T-helper 2 cell (primary cell): ENCODE measurements at places on chromosomes 4 and X.

DNA sequence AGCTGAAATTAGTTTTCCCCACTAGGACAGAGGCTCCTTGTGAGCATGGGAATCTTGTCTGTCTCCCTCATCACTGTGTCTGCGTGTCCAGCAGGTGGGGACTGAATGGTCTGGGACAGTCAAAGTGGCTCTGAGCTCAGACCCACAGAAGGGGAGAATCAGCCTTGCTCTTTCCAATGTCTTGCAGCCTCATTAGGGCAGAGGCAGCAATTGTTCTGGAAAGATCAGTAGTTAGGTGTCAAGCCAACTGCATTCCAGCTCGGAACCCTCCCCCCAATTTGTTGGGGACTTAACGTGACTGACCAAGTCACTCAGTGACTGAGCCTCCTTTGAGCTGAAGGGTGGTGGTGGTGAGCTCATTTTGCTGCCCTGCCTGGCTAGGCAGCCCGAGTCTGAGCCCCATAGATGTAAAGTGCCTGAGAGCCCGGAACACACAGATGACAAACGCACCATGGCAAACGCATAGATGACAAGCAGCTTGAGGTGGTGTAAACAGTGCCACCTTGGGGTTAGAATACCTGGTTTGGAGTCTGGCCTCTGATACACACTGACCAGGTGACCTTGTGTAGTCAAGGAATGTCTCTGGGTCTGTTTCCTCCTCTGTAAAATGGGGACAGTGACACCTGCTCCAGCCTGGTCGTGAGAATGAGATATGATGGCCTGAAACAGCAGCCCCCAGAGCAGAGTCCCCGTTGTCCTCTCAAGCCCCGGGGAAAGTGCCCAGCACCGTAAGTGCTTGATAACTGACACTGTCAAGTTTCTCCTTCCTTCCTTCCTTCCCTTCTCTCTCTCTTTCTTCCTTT, 2.7 kb upstream of the SORCS2 start:
- no peak for DNase-seq

DNA sequence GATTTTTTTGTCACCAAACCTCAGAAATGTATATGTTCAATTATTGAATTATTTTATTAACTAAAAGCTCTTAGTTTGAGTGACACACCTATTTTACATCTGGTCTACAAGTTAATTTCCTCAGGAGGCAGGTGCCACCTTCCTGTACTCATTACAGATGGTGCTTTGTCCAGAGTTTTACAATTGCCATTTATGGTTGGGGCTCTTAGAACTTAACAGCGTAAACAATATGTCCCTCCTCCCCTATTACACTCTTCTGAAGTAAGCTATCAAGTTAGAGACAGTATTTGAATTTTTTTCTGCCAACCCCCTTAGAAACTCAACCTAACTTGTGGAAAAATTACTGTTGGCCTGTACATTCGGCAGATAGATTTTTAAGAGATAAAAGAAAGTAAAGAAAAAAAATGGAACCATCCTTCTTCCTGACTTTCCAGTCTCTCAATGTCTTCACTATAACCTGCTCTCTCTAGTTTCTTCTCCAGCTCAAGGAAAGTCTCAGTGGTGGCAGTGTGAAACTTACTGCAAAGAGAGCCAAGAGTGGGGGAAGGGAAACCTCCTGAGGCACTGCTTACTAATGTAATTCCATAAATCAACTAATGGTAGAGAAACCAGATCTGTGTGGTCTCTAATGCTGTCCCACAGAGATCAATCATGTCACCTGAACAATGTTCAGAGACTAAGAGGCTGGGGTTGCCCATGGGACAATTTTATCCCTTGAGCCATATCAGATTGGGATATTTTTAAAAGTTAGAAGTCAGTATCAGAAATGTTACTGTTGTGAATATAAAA, 7.8 kb downstream of the CXXC4 start:
- DNase-seq: no peak

DNA sequence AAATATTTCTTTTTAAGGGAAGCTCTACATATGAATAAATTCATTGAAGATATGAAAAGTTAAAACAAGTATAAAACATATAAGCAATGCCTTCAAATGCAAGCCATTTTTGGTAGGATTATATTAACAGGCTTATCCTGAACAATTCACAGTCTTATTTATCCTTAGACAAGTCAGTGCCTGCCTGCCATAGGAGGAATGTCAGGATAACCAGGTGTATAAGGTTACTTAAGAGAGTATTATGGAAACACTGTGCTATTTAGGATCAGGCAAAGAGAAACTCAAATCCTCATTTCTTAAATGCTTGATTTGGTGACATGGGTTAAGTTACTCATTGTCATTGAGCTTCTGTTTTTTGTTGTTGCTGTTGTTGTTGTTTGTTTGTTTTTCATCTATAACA, 2029.9 kb upstream of the AGA start:
- DNase-seq: no peak

DNA sequence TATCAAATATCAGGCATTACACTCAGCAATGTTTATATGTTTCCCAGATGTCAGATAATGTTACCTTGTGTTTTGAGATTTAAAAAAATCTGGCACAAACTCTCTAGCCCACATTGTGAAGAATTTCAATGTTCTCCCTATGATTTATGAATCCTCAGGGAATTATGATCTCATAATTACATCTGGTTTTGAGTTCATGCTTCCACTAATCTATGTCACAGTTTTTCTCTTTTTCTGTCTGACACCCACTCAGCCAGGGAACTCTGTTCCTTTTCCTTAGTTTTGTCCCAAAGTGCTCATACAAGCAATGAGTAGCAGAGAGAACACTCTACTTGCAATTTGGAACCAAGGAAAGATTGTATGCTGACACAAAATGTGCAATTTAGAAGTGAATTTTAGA, 212.1 kb upstream of the POF1B start:
- DNase-seq: no peak

- no peak for DNase-seq
Measured at GRCh38 chrX:69317721-69318120, 152.5 kb upstream of the PJA1 start.

DNA sequence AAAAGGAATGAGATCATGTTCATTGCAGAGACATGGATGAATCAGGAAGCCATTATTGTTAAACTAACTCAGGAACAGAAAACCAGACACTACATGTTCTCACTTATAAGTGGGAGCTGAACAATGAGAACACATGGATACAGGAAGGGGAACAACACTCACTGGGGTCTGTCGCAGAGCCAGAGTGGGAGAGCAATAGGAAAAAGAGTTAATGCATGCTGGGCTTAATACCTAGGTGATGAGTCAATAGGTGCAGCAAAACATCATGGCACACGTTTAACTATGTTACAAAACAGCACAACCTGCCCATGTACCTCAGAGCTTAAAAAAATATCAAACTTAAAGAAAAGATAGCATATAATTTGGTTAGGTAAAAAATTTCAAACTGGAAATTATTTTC, 281.4 kb downstream of the PABPC4L start:
- DNase-seq: no peak

GRCh38 chr4:72312032-72312650, 256.9 kb downstream of the ADAMTS3 start:
- DNase-seq: no peak

- no peak for DNase-seq
Measured at GRCh38 chr4:94567811-94568210, 116.1 kb downstream of the PDLIM5 start.

- DNase-seq: no peak
Measured at GRCh38 chr4:125115941-125116340, 198.8 kb upstream of the FAT4 start.

DNA sequence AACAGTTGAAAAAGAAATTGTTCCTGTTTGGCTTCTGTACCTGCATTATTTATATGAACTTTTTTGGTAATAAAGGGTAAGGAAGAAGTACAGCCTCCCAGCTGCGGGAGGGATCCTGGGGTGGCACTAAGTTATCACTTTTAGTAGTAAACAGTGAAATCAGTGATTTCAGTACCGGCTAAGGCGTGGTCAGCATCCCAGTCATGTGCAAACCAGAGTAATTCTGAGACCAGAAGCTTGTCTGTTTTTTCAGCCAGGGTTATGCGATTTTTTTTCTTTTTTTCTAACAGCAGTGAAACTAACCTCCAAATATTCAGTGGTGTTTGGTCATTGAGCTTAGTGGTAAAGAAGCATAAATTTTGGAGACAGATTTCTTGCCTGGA, 3.3 kb downstream of the EGF start:
- no peak for DNase-seq

- DNase-seq: no peak
Measured at GRCh38 chr4:109215506-109215905, 87.0 kb downstream of the COL25A1 start.

- DNase-seq: no peak
Measured at GRCh38 chr4:153211986-153212728, 7.9 kb downstream of the TRIM2 start.
